Upper lobe of right lung (tissue), 1 donor: ENCODE measurements at places on chromosomes 1 and 21.

GRCh38 chr1:162023181-162023546 is 505 bp downstream of the OLFML2B start:
- DNase-seq, result no peak

- DNase-seq, result no peak
These were observed 24.4 kb downstream of the C1orf87 start for GRCh38 chr1:60049188-60049587.

GRCh38 chr1:39297551-39297950 is 93.1 kb downstream of the MACF1 start:
- DNase-seq, result no peak

GRCh38 chr1:110012100-110012780 is 22.2 kb upstream of the STRIP1 start:
- DNase-seq, result no peak

- no peak for DNase-seq
These were observed 119.3 kb upstream of the CDC42BPA start for GRCh38 chr1:227437495-227438008.

DNA sequence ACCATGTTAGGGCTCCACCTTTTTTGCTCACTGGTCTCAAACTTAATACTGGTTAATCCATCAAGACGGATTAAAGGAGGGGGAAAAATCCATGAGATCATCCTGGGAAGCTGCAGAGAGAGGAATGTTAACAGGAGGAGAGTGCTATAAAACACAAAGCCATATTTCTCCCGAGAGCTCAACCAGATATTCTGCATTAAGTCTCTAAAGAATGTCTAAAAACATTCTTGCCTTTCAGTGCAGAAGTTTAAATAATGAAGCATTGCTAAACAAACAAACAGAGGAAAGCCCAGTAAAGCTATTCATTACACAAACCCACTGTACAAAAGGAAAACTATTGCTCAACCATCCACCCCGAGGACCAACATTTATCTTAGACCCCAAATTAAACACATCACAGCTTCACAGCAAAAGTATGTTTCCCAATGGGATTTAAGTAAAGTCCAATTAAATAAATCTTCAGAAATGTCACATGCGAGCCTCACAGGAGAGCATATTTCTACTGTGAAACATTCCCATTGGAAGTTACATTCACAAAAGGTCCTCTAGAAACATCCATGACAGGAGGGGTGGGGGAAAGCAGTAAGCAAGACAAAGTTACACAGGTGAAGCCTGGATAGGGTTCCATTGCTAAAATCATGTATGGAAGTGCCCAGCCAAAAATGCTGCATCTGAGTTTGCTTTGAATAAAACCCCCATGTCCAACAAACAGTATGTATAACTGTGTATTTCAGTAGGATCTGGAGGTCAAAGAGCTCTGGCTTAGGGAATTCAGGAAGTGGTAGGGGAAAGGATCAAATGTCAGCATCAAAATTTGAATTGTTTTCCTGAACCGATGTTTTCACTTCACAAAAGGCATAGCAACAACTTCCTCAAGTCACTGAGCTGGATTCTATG is 23.3 kb downstream of the DUSP10 start:
- DNase-seq, result no peak

GRCh38 chr1:107950464-107950863 is 14.5 kb downstream of the VAV3 start:
- no peak for DNase-seq

DNA sequence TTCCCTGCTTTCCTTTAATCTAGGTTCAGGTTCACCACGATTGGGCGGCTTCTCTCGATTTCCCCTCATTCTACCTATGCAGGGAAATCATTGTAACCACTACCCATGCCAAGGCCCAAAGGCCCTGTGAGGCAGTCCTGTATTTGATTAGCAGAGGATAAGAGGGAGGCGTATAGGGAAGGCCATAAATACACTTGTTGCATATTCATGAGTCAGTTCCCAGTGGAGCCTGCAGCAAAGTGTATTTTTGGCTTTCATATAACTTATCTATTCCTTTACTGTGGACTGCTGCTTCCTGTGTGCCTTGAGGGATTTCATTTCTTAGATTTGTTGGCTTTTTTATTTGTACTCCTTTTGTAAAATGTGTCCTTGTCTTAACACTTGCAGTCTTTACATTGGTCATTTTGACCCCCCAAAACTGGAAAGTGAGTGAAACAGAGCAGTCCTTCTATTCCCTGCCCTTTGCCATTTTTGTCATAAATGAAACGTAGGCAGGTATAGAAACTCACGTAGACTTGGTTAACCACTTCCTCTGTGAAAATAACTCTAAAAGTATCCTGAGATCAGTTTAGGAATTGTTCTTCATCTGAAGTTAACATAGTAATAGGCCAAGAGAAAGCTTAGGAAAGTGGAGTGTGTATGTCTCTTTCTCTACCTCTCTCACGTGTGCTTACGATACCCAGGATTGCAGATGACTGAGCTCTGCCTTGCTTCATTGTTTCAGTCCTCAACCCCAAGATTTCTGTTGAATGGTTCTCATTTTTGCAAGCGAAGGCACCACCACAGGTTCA is 19.6 kb upstream of the KCNQ4 start:
- no peak for DNase-seq

DNA sequence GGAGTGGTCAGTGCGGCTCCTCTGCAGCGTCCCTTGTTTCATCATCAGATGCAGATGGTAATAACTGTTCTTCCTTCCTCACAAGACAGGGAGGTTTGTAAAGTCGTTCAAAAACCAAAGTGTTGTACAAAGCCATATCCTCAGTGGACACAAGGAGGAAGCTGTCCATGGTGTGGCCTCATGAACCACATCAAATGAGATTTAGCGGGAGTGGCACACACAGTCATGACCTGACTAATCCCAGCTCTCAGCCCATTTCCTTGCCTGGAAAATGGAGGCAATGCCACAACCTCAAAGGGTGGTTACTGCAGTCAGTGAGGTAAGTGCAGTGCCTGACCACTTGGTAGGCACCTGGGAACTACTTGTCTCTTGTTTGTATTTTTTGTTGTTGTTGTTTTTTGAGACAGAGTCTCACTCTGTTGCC is 13.4 kb downstream of the ENTREP3 start:
- no peak for DNase-seq
